ENCODE measurements at places on chromosomes 1 and 21.

GRCh38 chr1:178768423-178768822 is 43.4 kb downstream of the RALGPS2 start:
- DNase-seq = peak; percentile 27

DNA sequence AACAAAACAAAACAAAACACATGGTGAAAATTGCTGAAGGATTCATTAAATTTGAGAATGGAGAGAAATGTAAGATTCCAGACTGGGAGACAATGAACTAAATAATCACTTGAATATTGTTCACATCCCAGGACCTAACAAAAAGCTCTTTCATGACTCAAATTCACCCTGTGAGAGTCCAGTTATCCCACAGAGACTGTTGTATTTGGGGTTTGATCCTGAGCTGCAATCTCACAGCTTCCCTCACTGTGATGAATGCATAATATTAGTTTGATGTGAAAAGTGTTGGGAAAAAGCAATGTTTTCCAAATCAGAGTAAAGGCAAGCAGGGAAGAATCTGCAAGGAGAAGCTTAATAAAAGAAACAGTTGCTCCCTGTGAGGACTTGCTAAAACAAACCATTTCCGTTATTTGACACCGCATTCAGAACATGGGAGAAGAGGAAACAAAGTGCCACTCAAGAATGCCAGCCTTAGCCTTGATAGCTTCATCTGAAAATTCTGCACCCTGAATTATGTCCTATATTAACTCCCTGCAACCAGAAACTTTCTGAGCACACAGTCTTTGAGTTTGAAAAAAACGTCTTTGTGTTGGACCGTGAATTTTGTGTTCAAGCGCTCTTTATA is 208.8 kb downstream of the DAB1 start:
- DNase-seq = no peak

- no peak for DNase-seq
Measured at GRCh38 chr1:79895573-79895972, 889.0 kb upstream of the ADGRL4 start.

- no peak for DNase-seq
Measured at GRCh38 chr1:228020686-228021354, 14.0 kb downstream of the WNT3A start.

- DNase-seq = no peak
Measured at GRCh38 chr1:164673584-164674214, 114.7 kb downstream of the PBX1 start.

DNA sequence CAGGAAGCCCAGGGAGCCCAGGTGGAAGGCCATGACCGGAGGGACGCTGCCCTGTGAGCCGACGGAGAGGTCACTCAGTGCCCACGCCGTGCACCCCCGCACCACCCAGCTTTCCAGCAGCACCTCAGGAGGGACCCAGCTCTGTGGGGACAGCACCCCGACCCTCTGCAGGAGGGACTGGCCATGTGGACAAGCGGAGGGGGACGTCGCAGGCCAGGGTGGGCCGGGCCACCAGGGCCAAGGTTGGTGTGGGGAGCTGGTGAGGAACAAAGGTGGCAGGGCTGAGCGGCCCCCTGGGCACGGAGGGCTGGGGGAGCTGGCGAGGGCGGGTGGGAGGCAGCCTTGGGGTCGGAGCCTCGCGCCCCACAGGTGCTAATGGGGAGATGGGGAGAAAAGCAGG is 22.8 kb downstream of the NADK start:
- no peak for DNase-seq

DNA sequence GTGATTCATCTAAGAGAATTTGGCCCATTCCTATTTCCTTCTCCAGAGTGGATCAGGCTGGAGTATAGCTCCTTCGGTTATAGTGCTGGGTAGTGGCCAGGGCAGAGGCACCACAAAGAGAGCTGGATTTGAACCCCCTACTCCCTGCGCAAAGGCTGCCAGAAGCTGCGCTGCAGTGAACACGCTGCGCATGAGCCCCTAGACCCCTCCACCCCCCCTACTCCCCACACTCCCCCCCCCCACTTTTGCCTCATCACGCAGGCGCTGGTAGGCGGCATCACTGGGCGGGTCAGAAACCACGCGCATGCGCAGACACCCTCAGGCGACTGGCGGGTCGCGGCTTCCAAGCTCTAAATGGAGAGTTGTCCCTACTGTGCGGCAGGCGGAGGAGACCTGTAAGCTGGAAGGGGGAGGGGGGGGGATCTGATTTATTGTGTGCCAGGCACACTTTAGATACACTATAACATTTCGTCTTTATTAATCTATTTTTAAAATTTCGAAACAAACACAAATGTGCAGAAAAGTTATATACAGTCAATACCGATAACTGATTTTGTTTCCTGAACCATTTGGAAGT is 38.7 kb upstream of the HMGN1 start:
- peak; percentile 91 for DNase-seq

- DNase-seq = no peak
Measured at GRCh38 chr1:151391079-151391563, 8.3 kb upstream of the PSMB4 start.

DNA sequence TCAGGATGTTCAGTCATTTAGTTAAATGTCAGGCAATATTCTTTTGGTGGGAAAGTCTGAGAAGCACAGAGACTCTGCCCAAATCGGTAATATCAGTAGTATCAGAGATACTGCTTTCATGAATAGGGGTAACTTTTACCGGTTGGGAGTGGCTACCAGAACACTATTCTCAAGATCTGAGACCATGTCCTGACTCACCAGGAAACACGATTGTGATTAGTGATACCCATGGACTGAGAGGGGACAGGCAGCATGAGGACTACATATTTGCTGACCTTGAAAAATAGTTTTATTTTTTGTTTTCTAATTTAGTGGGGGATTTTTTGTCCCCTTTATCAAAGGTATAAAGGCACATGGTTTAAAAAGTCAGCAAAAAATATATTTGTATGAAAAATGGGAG is 76.0 kb upstream of the NEK2 start:
- no peak for DNase-seq

GRCh38 chr1:12405325-12406210 is 175.7 kb downstream of the VPS13D start:
- DNase-seq = no peak
